Frontal cortex (tissue), 4 donors: ENCODE measurements at places on chromosomes 6 and 20. TPM values are rescaled to one million over a fixed set of nuclear protein-coding genes. Genes with fewer than 3 reads are reported as not detected.

DNA sequence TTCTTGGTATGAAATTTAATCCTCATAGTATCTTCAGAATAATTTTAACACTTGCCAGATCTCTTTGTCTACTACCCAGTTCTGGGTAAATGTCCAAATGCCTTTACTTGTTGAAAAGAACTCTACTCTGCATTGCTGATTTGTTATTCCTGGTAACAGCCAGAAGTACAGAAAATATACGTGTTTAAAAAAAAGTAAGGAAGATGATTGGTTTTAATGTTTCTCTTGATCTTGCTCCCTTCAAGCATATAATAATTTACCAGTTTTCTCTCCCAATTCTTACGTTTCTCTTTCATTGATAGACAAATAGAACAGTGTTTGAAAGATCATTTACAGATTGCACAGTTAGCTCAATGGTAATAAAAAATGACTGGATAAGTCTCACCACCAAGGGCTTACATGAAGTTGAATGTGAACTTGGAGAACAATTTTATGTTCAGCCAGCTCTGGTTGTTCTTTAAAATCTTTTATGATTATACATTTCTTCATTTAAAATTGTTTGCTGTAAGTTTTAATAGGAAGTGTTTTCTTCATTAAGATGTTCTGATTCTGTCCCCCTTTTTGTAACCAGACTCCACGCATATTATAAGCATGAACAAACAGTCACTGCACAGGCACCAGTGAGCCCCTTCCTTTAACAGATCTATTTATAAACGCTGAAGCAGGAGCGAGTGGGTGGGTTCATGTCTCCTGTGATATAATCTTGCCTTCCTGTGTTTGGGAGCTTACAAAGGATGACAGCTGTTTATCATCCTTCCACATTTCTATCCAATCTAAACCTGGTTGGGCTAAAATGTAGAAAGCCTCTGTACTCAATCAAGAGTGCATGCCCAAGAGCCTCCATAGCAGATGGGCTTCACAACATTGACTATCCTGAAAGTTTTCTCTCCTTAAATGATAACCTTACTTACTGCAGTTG lies 299.5 kb downstream of the PRL start:
- no peak for DNase-seq

DEFB132 gene
- total RNA-seq, result not detected

DNA sequence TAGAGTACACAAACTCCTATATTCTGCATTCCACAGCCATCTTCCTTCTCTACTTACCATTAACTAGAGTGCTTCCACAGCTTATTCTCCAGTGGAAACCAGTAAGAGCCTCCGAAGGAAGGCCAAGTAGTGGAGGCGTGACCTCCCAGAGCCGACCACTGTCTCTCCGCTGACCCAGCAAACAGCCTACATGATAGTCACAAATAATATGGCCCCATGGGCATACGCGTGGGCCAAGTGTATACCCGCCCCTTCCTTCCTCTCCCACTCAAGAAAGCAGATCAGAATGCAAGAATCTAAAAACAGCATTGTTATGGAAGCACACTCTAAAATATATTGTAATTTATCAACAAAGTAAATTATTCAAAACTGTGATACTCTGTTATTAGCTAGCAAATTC lies 526.6 kb upstream of the JARID2 start:
- no peak for DNase-seq

DNA sequence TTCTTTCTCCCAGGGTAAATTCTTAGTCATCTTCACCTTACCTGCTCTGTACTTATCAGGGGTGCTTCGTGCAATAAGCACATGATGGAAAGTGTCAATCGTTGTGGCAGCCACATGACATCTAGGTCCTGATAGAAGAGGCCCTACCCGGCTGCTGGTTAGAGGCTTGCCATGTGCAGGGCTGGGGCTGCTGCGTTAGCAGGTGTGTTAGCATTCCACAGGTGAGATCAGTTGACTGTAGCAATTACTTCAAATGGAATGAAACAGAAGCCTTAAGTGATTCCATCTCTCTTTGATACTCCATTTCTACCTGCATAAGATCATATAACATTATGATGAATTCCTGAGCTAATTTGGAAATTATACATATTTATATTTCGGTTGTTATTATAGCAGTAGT lies 127.0 kb downstream of the UST start:
- DNase-seq, result no peak

DNA sequence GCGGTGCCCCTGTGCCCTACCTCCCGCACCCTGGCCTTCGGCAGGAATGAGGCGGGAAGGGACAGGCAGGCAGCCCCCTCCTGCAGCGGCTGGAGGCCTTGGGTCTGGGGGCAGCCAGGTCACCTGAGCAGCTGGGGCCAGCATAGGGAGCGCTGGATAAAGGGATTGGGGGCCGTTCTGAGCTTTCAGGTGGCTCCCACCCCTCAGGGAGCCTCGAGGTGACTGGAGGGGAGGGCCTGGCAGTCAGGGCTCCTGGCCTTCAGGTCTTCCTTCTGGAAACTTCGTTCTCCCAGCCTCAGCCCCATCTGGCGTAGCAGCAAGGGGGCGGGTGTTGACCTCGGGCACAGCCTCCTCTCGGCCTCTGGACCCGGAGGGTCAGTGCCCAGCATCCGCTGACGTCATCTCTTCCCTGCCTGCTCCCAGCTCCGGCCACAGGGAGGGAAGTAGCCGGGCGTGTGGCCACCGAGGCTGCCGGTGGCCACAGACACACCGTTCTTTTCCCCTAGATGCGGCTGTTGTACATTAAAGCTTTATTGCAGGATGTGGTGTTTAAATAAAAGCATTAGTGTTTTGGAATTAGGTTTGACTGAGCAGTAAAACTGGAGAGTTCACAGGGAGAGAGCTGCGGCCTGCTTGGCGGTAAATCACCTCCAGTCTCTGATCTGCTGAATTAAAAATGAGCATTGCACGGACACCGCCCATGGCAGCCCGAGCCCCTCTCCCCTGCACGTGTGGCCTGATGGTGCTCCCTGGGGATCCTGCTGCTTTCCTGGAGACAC lies 80.0 kb upstream of the GATA5 start:
- DNase-seq, result no peak

DNA sequence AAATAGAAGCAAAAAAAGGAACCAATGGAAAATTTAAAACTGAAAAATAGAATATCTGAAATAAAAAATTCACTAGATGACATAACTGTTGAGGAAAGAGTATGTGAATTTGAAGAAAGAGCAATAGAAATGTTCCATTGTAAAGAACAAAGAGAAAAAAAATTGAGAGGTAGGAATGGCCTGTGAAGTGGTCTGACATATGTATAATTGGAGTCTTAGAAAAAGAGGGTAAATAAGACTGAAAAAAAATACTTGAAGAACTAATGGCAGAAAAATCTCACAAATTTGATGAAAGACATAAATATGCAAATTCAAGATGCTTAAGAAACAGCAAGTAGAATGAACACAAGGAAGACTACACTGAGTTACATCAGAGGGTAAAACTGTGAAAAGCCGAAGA lies 93.4 kb downstream of the QKI start:
- DNase-seq, result no peak

IP6K3 gene
- not detected for total RNA-seq

GRCh38 chr6:125169058-125169457 lies 15.5 kb downstream of the TPD52L1 start:
- DNase-seq, result no peak

CDH22 gene
- total RNA-seq, result 2.0 TPM

- no peak for DNase-seq
Observed at GRCh38 chr6:22208026-22208425, 88.8 kb downstream of the PRL start.

OTOR gene
- total RNA-seq, result 0.82 TPM

BAG2 gene
- 1.6 TPM for total RNA-seq

GRCh38 chr20:57663681-57664451 lies 43.6 kb upstream of the ZBP1 start:
- no peak for DNase-seq

GRCh38 chr20:21901470-21902275 lies 196.2 kb downstream of the PAX1 start:
- DNase-seq, result peak; percentile 8

OVOL2 gene
- 0.41 TPM for total RNA-seq

GRCh38 chr6:71127374-71127773 lies 161.2 kb upstream of the OGFRL1 start:
- no peak for DNase-seq

- DNase-seq, result no peak
Observed at GRCh38 chr6:41059556-41059955, 6.6 kb downstream of the APOBEC2 start.

ARHGAP18 gene
- total RNA-seq, result 10.2 TPM

DNA sequence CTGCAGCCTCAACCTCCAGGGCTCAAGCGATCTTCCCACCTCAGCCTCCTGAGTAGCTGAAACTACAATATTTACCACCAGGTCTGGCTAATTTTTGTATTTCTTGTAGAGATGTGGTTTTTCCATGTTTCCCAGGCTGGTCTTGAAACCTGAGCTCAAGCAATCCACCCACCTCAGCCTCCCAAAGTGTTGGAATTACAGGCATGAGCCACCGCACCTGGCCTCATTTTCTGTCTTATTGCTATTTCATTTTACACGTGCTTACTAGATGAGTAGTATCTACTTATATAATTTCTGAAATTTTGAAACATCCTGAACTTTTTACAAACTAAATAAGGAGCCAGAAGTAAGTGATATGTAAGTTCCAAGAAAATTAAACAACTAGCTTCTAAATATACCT lies 34.6 kb downstream of the CLIC5 start:
- DNase-seq, result no peak

GRCh38 chr20:37344506-37345338 lies 1.2 kb upstream of the SRC start:
- no peak for DNase-seq

DNA sequence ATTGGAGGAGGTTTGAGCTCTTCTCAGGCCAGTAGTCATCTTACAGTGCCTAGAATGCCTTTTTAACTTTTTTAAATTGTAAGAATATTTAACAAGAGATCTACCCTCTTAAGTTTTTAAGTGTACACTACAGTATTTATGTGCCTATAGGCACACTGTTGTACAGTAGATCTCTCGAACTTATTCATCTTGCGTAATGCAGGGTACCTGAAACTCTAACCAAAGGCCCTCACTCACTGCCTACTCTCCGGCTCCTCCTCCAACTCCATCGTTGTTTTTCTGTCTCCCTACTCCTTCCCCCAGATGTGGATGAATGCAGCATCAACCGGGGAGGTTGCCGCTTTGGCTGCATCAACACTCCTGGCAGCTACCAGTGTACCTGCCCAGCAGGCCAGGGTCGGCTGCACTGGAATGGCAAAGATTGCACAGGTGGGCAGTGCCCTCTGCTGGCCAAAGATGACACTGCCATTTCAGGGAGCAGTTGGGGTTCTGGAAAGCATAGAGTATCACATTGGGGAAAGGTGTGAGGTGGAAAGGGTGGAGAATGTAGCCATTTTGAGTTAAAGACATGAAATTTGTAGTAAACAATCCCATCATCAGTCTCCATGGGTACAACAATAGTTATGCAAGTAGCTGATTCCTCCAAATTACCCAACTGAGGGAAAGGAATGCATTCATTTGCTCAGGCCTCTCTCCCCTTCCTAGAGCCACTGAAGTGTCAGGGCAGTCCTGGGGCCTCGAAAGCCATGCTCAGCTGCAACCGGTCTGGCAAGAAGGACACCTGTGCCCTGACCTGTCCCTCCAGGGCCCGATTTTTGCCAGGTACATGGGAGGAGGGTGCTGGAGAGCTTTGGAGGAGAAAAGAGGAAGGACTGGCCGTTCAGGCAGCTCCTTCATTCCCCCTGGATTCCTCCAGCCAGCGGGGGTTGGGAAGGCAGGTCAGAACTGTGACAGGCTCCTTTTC lies 18.4 kb upstream of the ZNF76 start:
- DNase-seq, result peak; percentile 87

WFDC8 gene
- not detected for total RNA-seq

- no peak for DNase-seq
Observed at GRCh38 chr6:122438975-122439374, 32.6 kb downstream of the SERINC1 start.

DNA sequence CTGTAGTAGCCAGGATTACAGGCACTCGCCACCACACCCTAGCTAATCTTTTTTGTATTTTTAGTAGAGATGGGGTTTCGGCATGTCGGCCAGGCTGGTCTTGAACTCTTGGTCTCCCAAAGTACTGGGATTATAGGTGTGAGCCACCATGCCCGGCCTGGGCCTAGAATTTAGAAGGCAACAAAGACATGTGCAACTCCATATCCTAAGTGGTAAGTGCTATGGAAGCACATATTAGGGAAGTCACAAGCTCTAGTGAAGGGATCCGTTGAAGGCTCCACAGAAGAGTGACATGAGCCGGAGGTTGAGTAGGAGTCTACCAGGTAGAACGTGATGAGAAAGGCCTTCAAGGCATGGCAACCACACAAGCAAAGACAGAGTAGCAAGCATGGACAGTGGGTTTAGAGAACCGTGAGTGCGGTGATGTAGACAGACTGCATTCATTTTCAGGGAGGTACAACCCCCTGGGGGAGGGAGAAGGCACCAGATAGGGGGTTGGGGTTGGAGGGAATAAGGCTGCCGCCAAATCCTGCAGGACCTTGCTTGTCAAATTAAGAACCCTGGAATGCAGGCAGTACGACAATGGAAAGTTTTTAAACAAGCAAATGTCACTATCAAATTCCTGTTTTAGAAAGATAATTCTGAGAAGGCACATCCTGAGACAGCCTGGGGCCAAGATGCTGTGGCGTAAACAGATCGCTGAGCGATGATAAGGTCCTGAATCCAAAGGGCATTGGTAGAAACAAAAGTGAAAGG lies 50.2 kb downstream of the ARHGAP18 start:
- DNase-seq, result no peak

ULBP1 gene
- total RNA-seq, result 1.6 TPM

GRCh38 chr20:37915800-37916570 lies 13.1 kb downstream of the VSTM2L start:
- peak; percentile 58 for DNase-seq

HLA-DMB gene
- 0.82 TPM for total RNA-seq
